ENCODE measurements at places on chromosomes 11 and 22.

DNA sequence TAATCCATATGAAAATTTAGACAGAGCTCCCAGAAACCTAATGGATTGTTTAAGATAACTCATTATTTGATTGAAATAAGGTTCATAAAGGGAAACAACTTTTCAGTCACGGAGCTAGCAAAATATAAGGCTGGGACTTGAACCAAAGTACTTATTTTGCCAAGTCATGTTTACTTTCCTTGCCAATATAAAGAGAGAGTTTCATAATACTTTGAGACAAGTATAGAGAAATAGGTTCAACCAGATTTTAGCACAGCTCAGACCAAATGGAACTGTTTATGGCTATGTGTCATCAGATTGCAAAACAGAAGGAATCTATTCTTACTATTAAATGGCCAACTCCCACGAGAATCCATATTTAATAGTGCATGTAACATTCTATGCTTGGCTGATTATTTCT, 1517.5 kb upstream of the TENM4 start:
- DNase-seq, result peak; percentile 92

- DNase-seq, result no peak
These were observed 1.6 kb upstream of the ACY3 start for GRCh38 chr11:67651976-67652781.

- DNase-seq, result no peak
These were observed 49.0 kb downstream of the ARHGAP42 start for GRCh38 chr11:100735949-100736675.

GRCh38 chr22:18121506-18121905, 10.9 kb downstream of the TUBA8 start:
- DNase-seq, result no peak

- peak; percentile 89 for DNase-seq
These were observed 35.7 kb upstream of the DKK3 start for GRCh38 chr11:12043959-12044791.

DNA sequence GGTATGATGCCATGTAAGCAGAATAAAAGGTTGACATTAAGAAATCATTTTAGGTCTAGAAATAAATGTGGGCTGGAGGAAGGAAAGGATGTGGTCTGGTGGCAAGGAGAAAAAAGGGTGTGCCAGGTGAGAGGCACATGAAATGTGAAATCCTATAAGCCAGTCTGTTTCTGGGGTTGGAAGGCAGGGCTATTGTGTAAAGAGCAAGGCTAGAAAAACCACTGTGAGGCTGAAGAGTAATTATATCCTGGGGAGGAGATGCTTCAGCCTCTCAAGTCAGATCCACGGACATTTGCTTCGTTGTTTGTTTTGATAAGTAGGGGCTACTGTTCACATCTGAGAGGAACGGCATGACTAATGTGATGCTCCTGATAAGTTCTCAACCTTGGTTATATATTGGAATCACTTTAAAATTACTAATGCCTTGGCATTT, 77.5 kb upstream of the CTSC start:
- no peak for DNase-seq

GRCh38 chr22:24008022-24008283, 2.7 kb upstream of the GSTT4 start:
- DNase-seq, result no peak

GRCh38 chr22:39723463-39723862, 152.9 kb downstream of the CACNA1I start:
- DNase-seq, result no peak

DNA sequence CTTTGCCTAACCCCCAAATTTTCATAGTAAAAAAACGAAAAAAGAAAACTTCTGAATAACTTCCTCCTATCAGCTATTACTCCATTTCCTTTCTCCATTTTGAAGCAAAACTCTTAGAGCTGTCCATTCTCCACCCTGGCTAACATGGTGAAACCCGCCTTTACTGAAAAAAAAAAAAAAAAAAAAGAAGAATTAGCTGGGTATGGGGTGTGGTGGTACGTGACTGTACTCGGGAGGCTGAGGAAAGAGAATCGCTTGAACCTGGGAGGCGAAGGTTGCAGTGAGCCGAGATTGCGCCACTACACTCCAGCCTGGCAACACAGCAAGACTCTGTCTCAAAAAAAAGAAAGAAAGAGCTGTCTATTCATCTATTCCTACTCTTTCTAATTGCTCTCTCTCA, 11.3 kb upstream of the NXF1 start:
- no peak for DNase-seq

DNA sequence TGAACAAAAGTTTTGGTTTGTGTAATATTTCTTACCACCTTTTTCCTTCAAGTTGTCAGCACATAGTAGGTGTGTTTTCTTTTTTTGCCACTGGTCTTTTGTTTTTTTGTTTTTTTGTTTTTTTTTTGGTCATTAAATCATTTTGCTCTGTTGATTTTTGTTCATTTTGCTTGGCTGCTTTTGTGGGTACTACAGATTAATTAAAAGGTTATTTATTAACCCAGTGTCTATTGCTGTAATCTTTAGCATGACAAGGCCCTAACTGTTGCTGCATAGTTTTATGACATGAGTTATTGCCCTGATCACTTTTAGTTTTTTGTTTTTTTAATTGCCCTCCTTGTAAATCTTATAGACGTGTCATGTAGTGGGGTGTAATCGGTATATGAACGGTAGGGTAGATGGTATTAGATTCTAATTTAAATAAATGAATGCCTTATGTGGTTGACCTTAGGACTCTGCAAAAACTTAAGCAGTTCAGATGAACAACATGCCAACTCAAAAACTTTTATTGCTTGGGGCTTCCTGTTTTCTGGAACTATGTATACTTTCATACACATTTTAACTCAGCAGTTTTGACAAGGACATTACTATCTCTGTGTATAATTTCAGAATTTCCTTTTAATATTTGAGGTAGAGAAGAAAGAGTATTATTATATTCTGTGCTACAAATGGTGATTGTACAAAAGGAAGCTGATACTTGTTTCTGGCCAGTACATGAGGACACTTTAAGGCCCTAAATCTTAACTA, 7.9 kb downstream of the EWSR1 start:
- no peak for DNase-seq

- DNase-seq, result no peak
These were observed 25.5 kb downstream of the TMEM123 start for GRCh38 chr11:102427068-102427467.

GRCh38 chr11:86421946-86422345, 47.3 kb downstream of the CCDC81 start:
- DNase-seq, result no peak

- DNase-seq, result no peak
These were observed 62.1 kb upstream of the SESN3 start for GRCh38 chr11:95293116-95293515.

DNA sequence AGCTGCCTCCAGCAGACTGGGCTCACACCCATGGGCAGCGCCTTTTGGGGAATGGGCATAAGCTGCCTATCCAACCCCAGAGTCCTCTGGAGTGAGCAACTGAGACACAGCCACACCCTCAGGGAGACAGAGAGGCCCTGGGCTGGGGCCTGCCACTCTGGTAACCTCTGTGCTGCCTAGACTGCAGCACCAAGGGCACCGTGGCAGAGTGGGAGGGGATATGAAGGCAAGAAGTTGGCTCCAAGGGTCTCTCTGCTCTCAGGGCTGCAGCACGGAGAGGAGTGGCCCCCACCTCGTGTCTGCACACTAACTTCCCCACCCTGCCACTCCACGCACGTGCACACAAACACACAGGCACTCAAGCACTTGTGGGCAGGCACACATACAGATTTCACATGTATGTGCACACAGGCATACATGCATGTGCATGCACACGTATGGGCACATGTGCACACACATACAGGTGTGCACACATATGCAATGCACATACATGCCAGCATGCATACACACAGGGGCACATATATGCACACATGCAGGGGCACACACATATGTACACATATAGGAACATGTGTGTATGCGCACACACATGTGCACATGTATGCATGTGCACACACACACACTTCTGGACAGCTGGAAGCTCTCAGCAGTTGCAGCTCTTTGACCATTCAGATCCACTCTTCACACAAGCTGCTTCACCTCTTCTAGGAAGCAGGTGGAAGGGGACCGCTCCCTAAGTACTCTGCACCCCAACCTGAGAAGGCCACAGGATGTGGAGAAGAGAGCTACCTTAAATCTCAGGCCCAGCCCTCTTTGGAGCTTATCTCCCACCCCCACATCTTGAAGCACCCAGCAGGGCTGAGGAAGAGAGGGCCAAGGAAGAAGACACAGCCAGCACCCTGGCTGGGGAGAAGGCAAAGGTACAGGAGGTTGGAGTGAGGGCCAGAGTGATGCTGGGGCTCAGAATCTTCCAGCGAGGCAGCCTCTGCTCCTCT, 4.3 kb downstream of the IGSF9B start:
- no peak for DNase-seq

- no peak for DNase-seq
These were observed 4.7 kb downstream of the KLHDC7B start for GRCh38 chr22:50550395-50550794.

DNA sequence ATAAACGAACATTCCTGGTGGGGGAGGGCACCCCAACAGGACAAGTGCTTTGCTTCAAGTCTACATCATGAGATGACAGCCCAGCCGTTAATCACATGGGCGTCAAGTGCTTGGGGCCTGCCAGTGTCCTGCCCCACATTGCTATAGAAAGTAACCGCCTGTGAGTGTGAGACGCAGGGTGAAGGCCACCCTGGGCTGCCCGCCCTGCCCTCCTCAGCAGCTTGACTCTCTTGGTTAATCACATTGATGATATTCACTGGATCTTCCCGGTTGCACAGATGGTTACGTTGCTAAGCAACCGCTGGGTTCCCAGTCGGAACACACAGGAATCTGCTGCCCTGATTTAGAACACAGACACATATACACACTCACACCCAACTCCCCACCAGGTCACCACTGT, 79.3 kb downstream of the CTTN start:
- no peak for DNase-seq

DNA sequence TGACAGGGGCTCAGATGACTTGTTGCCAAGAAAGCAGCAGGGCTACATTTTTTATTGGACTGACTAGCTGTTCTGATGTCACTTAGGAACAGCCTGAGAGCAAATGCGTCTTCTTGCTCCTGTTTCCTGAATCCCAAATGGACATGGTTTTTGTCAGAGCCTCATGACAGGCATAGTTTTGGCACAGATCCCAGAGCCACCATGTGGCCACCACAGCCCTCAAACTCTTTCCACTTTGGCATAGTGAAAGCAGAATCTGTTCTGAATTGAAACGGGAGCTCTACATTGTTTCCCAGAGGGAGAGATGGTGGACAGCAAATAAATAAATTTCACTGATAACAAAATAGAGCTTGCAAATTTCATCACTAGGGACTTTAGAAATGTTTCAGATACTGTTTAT, 222.2 kb downstream of the C11orf87 start:
- no peak for DNase-seq

DNA sequence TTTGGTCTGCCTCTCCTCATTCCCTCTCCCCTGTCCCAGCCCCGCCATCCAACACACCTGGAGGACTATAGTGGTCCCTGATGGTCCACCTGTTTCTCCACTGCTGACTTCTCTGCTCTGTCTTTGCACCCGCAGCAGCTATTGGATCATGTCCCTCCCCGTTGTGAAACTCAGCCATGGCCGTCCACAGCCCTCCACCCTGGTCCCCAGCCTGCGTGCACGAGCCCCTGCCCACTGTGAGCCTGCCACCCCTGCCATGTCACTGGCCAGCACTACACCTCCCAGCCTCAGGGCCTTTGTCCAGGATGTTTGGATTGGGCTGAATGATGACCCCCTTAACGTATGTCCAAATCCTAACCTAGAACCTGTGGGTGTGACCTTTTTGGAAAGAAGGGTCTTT, 47.7 kb upstream of the SMIM38 start:
- no peak for DNase-seq

DNA sequence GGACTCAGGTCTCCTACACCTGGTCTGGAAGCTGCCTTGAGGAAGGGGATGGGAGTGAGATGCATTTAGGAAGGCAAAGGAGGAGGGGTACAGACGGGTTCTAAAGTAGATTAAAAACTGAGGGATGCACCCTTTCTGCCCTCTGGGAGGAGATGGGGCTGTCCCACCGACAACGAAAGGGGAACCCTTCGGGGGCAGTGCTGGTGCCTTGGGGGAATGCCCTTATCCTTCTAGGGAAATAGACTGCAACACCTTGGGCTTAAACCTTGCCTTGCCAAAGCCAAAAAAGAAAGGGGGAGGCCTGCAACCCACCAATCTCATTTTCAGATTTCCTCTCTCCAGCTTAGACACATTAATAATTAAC, 89.8 kb downstream of the PLEKHA7 start:
- no peak for DNase-seq

DNA sequence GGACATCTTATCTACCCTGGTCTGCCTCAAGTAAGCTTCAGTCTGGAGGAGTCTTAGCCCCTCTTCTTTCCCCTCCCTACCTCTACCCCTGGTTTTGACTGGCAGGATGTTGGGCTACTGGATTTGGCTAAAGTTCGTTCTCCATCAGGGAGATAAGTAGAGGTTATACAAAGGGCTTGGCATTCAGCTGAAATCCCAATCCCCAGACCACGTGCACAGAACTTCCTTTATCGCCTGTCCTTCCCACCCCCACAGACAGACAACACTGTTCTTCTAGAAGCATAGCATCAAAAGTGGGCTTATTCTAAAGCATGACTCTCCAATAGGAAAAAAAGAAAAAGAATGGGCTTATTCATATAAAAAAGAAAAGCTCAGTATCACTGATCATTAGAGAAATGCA, 7.8 kb downstream of the PRG3 start:
- DNase-seq, result no peak

All from fibroblast of skin of left biceps (primary cell).